Anterior cingulate cortex (tissue), 58 donors: ENCODE measurements at places on chromosomes 7 and 10.

DNA sequence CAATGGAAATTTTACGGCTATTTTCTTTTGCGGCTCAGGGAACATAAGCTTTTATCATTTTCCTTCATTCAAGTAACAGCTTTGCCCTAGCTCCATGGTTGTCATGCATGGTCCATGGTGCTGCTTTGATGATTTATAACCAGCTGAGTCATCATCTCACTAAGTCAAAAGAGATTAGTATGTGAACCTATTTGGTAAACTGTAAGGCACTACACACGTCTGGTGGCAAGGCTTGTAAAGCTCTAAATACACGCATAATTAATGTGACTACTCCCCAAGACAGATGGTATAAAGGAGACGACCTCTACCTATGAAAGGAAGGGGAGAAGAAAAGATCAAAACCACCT lies 340.2 kb downstream of the KCNMA1 start:
- DNase-seq = no peak

DNA sequence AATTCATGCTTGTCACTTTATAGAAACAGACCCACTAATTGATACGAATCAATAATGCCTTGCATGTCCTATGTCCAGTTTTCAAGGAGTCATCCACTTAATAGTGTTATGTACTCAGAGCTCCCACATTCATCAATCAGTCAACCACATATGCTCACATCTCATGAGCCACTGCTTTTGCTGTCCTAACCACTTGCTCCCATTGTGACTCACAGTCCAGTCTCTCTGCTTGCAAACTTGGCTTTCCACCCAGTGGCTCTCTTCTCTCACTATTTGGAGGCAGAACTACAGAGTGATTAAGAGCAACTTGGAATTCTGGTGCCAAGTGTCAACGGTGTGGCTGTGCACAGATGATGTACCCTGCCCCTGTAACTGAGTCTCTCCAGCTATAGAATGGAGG lies 166.0 kb downstream of the SNX13 start:
- no peak for DNase-seq

- no peak for DNase-seq
Measured at GRCh38 chr10:11231285-11231684, 213.6 kb downstream of the CELF2 start.

- DNase-seq = no peak
Measured at GRCh38 chr7:143394777-143395176, 13.6 kb downstream of the ZYX start.

DNA sequence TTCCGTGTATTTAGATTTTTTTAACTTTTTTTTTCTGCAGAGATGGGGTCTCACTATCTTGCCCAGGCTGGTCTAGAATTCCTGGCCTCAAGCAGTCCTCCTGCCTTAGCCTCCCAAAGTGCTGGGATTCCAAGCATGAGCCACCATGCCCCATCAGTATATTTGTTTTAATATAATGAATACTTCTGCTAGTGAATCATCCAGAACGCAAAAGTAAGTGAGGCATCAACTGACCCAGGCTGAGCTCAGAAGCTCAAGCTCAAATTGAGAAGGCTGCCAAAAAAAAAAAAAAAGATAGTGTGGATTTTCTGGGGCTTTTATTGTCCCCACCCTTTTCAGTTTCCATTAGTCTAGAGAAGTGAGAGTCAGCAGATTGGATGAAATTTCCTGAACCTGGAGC lies 39.0 kb upstream of the TECTB start:
- DNase-seq = no peak

- DNase-seq = no peak
Measured at GRCh38 chr7:15594461-15594860, 32.6 kb upstream of the AGMO start.

GRCh38 chr7:83415840-83416239 lies 233.1 kb downstream of the SEMA3E start:
- no peak for DNase-seq

DNA sequence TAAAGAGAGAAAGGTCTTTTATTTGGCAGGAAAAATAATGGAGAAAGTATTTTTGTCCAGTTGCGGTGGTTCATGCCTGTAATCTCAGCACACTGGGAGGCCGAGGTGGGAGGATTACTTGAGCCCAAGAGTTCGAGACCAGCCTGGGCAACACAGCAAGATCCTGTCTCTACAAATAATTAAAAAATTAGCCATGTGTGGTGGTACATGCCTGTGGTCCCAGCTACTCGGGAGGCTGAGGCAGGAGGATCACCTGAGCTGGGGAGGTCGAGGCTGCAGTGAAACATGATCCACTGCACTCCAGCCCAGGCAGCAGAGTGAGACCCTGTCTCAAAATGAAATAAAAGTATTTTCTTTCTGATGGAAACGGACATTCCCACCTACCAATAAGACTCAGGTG lies 77.8 kb upstream of the MKRN1 start:
- no peak for DNase-seq

DNA sequence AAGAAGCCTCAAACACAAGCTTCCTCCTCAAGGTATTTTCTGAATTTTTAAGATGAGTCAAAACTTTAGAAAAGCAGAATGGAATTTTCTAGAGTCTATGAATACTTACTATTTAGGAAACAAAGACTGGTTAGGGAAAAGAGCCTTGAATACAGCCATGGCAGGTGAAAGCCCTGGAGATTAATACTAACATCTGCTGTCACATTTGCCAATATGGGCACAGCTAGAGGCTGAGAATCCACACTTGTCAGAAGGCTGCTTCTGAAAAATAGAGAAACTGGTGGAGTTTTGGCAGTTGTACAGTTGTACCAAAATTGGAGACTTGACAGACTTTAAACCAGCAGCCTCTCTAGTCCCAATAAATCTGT lies 24.3 kb upstream of the CNNM1 start:
- no peak for DNase-seq

GRCh38 chr10:43045631-43046287 lies 31.1 kb upstream of the RET start:
- no peak for DNase-seq

DNA sequence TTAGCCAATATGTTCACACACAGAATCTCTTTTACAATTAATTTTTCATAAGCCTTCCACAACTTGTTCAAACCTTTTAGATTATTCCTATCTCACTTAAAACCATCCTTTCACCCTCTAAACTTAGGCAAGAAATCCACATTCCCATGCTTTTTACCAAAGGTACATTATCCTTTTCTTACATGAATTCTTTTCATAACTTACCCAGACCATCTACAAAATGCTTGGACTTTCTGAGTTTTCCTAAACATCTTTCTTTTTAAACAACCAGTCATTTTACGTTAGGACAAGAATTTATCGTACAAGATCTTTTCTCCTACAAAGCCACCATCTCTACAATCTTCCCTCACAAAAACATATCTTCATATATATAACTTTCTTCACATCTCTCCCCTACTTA lies 18.8 kb upstream of the GARS1 start:
- DNase-seq = no peak

GRCh38 chr7:7157177-7157886 lies 25.0 kb upstream of the C1GALT1 start:
- DNase-seq = no peak

- DNase-seq = no peak
Measured at GRCh38 chr10:126491476-126491875, 103.2 kb upstream of the ADAM12 start.

DNA sequence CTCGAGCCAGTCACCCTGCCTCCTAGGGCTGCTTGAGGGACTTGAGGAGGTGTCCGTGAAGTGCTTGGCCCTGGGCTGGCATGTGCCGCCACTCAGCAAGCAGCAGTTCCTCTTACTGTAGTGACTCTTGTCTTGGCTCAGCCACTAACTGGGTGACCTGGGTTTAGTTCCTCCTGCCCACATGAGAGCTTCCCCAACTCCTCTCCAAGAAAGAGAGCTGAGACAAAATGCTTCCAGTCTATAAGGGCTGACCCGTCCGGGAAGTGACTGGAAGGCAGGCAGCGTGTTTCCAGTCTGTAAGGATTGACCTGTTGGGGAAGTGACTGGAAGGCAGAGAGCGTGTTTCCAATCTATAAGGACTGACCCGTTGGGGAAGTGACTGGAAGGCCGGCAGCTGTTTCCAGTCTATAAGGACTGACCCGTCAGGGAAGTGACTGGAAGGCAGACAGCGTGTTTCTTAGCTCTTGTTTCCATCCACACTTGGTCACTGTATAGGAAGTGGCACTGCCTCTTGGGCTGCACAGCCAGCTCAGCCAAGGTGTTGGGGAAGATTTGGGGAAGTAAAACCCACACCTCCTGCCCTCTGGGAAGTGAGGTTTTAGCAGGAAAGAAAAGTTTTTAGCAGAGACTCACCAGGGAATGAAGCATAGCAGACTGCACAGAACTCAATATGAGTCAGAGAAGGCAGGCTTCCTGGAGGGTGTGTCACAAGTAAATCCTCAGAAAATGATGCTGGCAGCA lies 53.3 kb upstream of the PPIF start:
- DNase-seq = no peak

DNA sequence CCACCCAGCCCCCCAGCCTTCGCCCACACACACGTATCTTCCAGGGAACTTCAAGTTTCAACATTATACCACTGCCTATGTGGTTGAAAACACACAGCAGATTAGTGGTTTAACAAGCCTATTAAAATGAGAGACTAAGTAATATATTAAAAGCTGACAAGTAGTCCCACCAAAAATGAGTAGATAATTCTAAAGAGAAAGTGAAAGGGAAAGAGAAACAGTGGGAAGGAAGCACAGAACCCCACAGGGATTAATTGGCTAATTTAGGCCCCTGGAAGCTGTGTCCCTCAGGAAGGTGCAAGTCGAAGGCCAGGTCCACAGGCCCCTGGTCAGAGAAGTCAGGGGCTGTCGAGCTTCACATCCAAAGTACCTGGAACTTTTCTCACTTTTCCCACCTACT lies 210.5 kb upstream of the YAE1 start:
- no peak for DNase-seq

- DNase-seq = no peak
Measured at GRCh38 chr10:130300608-130301020, 164.4 kb downstream of the GLRX3 start.

DNA sequence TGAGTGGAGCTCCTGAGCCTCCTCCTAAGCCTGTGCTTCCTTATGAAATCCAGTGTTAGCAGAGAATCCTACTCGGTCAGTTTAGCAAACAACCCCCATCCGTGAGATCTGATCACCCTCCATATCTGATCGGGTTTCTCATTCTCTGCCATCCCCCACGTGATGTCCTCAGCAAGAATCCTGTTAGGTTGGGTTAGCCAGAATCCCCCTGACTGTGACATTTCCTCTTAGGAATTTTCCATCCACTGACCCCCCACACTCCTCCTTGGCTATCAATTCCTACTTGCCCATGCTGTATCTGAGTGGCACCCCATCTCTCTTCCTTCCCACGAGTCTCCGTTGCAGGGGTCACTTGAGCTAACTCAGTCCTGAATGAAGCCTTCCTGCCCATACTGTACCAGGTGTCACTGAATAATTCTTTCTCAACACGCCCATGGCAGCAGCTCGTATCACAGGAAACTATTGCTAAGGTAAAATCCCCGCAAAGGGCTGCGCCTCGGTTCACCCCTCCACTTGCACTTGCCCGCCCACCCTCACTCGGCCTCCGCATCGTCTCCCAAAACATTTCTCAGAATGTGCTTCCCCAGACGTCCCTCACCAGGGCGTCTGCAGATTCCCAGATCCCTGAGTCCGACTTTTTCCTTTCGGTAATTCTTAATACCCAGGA lies 44.1 kb downstream of the MYOF start:
- DNase-seq = no peak

GRCh38 chr7:98760201-98760651 lies 109.6 kb downstream of the TMEM130 start:
- DNase-seq = no peak

DNA sequence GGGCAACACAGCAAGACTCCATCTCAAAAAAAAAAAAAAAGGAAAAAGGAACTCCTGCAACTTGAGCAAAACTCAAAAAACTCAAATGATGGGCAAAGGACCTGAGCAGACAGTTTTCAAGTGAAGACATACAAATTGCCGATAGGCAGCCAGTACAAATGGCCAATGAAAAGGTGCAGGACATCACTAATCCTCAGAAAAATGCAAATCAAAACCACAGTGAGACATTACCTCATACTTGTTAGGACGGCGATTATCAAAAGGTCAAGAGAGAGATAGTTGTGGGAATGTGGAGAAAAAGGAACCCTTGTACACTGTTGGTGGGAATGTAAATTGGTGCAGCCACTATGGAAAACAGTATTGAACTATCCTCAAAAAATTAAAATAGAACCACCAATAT lies 16.8 kb downstream of the SVOPL start:
- DNase-seq = no peak

GRCh38 chr7:90892213-90892612 lies 296.1 kb downstream of the CDK14 start:
- DNase-seq = no peak

GRCh38 chr10:381805-382204 lies 246.6 kb downstream of the ZMYND11 start:
- DNase-seq = no peak

- DNase-seq = no peak
Measured at GRCh38 chr7:29272057-29272456, 77.5 kb downstream of the CHN2 start.

DNA sequence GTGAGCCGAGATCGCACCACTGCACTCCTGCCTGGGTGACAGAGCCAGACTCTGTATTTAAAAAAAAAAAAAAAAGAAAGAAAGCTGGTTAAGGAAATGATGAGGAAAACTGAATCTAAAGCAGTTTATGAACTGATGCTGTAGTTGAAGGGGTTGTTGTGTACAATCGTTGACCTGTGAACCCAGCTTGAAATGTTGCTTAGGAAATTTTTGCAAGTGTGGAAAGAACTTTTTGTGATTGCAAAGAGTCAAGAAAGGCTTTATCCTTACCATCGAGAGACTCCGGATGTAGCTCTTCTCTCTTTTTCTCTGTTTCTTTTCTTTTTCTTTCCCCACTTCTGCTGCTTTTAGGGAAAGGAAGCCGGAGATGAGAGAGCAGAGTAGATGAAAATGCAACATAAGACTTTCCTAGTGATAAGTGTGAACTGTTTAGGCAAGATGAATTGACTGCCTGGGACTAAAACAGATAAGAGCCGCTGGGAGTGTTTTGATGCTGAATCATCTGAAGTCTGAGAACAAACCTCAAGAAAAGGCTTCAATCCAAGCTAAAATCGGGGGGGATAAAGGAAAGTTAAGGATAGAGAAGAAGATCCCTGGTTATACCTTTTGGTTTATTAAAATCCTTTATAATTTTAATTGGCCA lies 69.0 kb downstream of the TAF3 start:
- DNase-seq = no peak

- no peak for DNase-seq
Measured at GRCh38 chr10:4596951-4597350, 229.1 kb upstream of the AKR1E2 start.

DNA sequence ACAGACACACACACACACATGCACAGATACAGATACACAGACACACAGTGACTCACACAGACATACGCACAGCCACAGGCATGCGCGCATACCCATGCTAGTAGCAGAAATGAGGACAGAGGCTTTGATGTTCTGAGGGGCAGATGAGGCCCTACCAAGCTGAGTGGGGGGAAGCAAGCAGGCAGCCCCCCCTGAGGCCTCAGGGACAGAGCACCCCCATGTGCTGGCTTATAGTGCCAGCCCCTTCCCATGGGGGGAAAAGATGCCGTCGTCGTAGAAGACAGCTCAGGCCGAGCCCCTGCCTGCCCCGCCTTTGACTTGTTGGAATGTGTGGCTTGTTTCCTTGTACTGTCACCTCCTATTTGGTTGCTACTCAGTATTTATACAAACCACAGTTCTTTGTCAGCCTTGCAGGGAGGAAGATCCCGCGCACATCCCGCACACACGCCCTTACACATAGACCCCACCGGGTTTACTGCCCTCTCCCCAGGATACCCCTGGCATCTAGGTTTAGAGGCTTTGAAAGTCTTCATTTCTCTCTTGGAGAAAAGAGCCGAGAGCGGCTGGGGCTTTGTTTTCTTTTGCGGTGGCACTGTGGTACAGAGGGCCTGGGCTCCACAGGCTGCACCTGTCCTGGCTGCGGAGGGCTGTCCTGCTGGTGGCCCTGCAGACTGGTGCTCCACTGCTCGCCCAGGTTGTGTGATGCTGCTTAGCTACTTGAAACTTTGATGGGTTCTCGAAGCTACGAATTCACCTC lies 112.5 kb downstream of the DOCK1 start:
- DNase-seq = no peak
